Naive thymus-derived CD4-positive, alpha-beta T cell (primary cell): ENCODE measurements at places on chromosomes 3 and 15.

DNA sequence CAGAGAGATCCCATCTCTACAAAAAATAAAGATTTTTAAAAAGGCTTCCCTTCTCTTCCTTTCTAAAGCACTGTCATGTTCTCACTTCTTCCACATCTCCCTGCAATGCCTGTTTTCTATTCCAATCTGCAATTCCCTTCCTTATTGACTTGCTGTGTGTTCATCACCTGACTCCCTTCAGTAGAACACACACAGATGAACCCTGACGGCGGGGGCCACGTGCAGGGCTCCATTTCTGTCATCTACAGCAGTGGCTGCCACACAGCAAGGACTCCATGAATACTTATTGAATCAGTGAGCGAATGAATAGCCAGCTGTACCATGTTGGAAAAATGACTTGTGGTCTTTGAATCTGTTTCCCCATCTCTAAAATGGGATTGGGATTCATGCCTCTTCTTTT lies 26.1 kb downstream of the BHLHE40 start:
- no peak overlapping the region for H3K4me3 ChIP-seq
- H3K4me1 ChIP-seq: no peaks in the 10 kb centered on the region
- H3K36me3 ChIP-seq: no peaks in the 10 kb centered on the region
- no peak overlapping the region for H3K27ac ChIP-seq
- no peak for DNase-seq

DNA sequence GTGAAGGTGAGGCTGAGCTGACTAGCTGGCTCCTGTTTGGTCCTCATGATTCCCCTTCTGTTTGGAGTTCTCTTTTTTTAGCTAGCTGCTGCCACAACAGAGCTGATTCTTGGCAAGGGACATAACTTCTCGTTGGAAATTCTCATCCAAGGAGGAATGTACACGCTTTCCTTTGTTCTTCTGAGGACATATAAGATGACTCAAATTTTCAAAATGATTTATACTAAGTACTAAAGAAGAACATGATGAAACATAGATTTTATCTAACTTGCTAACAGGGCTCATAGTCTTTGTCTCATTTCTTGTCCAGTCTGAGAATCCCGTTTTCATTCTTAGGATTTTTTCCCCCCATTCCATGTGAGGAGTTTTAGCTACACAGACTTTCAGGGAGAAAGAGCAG lies 2.9 kb upstream of the TFG start:
- H3K36me3 ChIP-seq: no peaks in the 10 kb centered on the region
- no peaks in the 10 kb centered on the region for H3K27me3 ChIP-seq
- no peak overlapping the region for H3K4me3 ChIP-seq
- peaks cover 17% of the 10 kb centered on the region for H3K4me1 ChIP-seq
- DNase-seq: no peak
- no peak overlapping the region for H3K27ac ChIP-seq

DNA sequence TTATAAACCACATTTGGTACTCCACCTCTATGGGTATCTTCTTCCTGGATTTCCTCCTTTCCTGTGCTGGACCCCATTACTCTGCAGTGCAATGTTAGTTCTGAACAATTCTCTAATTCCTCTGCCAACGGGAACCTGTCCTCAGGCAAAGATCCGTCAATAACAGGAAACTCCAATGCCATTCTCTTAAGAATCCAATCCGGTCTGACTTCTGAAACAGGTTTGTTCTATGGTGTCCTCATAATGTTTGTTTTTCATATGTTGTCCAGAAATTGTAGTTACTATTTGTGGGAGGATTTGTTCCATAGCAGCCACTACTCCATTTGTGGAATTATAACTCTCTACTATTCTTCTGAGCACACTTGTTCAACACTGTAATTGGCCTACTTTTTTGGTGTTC lies 112.7 kb downstream of the TBL1XR1 start:
- H3K4me3 ChIP-seq: no peak overlapping the region
- no peaks in the 10 kb centered on the region for H3K36me3 ChIP-seq
- no peaks in the 10 kb centered on the region for H3K27me3 ChIP-seq

DNA sequence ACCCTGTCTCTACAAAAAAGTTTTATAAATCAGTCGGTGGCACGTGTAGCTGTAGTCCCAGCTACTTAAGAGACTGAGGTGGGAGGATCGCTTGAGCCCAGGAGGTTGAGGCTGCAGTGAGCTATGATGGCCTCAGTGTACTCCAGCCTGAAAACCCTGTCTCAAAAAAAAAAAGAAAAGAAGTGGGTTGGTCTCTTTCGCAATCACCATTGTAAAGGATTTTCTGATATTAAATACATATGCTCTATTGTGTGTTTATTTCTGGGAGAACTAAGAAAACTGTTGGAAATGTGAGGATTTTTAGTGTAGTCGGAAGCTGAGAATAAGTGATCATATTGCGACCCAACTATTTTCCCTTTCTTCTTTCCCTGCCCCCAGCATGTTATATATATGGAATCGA lies 7.5 kb downstream of the ZNF710 start:
- no peak overlapping the region for H3K4me3 ChIP-seq
- no peaks in the 10 kb centered on the region for H3K36me3 ChIP-seq
- peaks cover 25% of the 10 kb centered on the region for H3K4me1 ChIP-seq
- H3K27me3 ChIP-seq: no peaks in the 10 kb centered on the region
- H3K27ac ChIP-seq: no peak overlapping the region

GRCh38 chr15:82165948-82166376 lies 96.6 kb downstream of the EFL1 start:
- no peaks in the 10 kb centered on the region for H3K36me3 ChIP-seq
- H3K4me3 ChIP-seq: no peak overlapping the region
- no peak for DNase-seq
- H3K27ac ChIP-seq: no peak overlapping the region

- no peak overlapping the region for H3K4me3 ChIP-seq
- H3K27me3 ChIP-seq: no peaks in the 10 kb centered on the region
- H3K36me3 ChIP-seq: no peaks in the 10 kb centered on the region
- DNase-seq: no peak
- H3K27ac ChIP-seq: no peak overlapping the region
Observed at GRCh38 chr3:169165196-169166158, 498.0 kb downstream of the MECOM start.

DNA sequence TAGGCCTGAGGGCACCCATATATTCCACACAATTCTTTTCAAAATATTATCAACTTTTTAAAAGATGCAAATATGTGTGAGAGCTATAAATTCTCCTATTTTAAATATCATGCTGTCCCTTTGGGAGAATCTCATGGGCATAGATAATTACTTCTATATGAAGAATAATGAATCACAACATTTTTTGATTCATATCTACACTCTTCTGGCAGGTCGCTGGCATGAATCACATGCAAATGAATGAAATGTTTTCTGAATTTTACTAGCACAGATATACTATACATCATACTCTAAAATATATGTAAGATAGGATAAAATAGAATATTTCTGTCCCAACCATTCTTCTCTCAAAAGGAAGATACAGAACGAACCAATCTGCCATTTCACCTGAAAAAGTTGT lies 277.7 kb upstream of the KCNH8 start:
- H3K27me3 ChIP-seq: no peaks in the 10 kb centered on the region
- no peaks in the 10 kb centered on the region for H3K36me3 ChIP-seq
- H3K27ac ChIP-seq: no peak overlapping the region
- no peak overlapping the region for H3K4me3 ChIP-seq

DNA sequence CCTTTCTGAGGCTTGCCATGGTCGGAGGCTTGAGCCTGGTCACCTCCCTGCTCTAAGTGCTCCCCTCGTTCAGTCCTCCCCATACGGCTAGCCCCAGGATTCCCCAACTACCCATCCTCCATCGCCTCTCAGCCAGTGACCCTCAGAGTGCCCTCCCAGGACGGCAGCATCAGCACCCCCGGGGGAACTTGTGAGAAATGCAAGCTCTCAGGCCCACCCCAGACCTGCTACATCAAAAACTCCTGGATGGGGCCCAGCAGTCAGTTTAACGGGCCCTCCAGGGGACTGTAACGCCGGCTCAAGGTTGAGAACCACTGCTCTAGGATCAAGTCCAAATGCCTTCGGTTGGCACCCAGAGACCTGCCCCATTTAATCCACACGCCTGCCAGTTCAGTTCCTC lies 6.9 kb downstream of the ADAMTS17 start:
- no peak overlapping the region for H3K4me3 ChIP-seq
- no peak overlapping the region for H3K27ac ChIP-seq
- H3K36me3 ChIP-seq: no peaks in the 10 kb centered on the region
- H3K4me1 ChIP-seq: peaks cover 59% of the 10 kb centered on the region

DNA sequence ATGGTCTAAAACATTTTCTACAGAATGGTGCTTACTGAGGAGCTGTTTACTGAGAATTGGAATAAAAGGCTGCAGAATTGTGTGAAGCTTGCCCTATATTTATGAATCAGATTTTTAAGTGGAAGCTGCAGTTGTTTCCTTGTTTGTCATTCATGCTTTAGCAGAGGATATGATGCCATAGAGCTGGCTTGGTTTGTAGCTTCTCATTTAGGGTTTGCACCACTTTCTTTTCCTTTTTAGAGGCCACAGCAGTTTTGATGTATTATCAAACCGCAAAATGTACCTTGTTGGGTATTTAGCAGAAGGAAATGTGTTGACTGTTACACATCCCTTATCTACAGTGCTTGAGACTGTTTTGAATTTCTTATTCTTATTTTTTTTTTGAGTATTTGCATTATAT lies 66.2 kb downstream of the RASA2 start:
- H3K4me1 ChIP-seq: peaks cover 24% of the 10 kb centered on the region
- DNase-seq: peak; percentile 78
- H3K36me3 ChIP-seq: no peaks in the 10 kb centered on the region
- no peaks in the 10 kb centered on the region for H3K27me3 ChIP-seq
- H3K4me3 ChIP-seq: peak overlapping the region; percentile 12

DNA sequence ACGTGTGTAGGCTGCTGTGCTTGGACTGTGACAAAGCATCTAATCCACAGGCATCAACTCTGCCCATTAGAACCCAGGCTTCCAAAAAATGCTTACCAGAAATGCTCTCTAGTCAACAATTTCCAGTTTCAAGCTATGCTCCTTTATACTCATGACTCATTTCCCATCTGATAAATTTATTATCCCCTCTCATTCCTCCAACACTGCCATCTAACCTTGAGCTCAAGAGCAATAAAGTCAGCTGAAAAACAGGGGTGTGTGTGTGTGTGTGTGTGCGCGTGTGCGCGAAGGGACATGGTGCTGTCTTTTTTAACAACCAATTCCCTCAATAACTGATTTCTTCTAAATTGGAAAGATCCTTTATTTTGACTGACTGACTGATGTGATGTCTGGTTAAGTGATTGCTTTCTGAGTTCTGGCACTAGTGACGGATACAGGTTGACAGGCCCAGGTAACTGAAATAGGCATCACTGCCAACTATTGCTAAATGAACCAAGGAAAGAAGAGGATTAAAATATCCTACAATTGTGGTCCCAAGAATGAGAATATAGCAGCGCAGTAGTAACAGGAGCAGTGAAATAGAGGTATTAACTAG lies 405.5 kb downstream of the ZNF385D start:
- H3K4me3 ChIP-seq: no peak overlapping the region
- H3K27me3 ChIP-seq: no peaks in the 10 kb centered on the region
- no peak for DNase-seq
- no peaks in the 10 kb centered on the region for H3K4me1 ChIP-seq
- H3K27ac ChIP-seq: no peak overlapping the region

DNA sequence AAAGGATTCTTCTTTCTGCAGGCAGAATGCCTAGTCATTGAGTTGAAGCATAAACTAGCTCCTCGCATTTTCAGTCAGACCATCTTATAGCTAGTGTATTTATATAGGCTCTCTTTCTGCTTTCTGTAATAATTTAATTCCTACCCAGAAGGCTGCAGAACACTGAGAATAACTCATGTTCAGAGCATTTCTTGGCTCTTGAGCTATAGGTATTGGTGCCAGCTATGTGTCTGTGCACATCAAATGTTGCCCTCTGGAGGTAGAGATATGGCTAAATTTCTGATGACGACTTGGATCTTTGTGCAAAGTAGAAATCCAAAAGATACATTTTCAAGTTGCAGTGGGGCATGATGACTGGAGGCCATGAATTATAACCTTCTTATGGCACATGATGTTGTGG lies 336.2 kb upstream of the TPM1 start:
- H3K27me3 ChIP-seq: no peaks in the 10 kb centered on the region
- no peaks in the 10 kb centered on the region for H3K4me1 ChIP-seq
- DNase-seq: no peak
- H3K4me3 ChIP-seq: no peak overlapping the region

DNA sequence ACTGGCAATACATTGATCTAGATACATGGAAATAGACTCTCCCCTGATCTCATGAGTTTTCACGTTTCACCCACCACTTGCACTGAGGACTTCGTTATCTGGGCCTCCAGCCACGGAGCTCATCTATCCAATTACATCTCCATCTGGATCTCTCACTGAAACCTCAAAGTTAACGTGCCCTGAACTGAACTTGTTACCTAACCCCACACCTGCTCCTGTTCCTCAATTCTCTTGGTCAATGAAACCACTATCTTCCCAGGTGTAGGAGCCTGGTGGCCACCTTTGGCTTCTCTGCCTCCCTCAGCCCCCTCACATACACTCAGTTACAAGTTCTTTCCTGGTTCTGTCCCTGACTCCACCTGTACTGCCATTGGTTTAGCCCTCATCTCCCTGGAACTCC lies 9.7 kb downstream of the DGKG start:
- H3K27ac ChIP-seq: no peak overlapping the region
- H3K4me1 ChIP-seq: no peaks in the 10 kb centered on the region
- H3K4me3 ChIP-seq: no peak overlapping the region

DNA sequence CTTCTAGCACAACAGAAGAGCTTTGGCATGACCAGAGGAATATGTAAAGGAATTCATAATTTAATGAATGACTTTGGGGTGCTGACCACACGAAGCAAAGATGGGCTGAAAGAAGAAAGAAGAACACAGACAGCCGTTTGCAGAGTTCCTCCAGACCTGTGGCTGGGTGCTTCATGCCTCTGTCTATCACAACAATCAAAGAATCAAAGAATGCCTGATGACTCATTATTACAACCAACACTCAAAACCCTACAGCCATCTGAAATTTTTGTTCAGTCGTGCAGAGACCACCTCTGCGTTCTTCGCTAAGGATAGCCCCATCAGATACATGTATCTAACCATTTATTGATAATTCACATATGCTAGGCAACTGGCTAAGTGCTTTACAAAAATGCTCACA lies 129.0 kb upstream of the PRICKLE2 start:
- no peaks in the 10 kb centered on the region for H3K36me3 ChIP-seq
- no peaks in the 10 kb centered on the region for H3K4me1 ChIP-seq
- no peak overlapping the region for H3K27ac ChIP-seq
- H3K27me3 ChIP-seq: no peaks in the 10 kb centered on the region

DNA sequence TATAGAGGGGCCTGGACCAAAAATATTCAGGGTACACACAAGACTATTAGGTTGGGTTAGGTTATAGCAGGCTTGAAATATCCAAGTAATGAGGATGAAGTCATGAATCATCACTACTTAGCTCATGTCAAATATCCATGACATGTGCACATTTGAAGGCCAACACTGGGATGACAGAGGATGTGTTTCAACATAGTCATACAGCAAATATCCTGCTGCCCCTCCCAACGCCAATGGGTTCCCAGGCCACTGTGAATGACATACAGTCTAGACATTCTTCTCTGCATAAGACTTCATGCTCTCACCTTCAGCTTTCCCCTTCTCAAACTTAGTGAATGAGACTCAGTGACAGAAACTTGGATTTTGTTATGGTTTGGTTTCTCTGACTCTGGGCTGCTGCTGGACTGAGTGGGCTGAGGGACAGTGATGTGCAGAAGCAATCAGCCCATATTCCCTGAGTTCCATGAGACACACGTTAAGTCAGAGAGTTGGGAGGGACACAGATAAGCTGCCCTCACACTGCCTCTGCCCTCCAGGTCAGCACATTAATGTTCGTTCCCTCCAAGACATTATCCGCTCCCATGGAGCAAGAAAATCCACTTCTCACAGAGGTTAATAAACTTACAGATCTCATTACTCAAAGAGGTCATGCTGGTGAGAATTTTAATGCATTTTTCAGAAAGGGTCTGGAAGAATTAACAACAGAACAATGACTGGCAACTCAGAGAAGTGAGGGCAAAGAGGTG lies 15.4 kb downstream of the HOMER2 start:
- H3K4me3 ChIP-seq: no peak overlapping the region
- H3K36me3 ChIP-seq: no peaks in the 10 kb centered on the region
- no peaks in the 10 kb centered on the region for H3K27me3 ChIP-seq
- no peak overlapping the region for H3K27ac ChIP-seq
- H3K4me1 ChIP-seq: no peaks in the 10 kb centered on the region
